ENCODE measurements at places on chromosomes 13 and 19.

DNA sequence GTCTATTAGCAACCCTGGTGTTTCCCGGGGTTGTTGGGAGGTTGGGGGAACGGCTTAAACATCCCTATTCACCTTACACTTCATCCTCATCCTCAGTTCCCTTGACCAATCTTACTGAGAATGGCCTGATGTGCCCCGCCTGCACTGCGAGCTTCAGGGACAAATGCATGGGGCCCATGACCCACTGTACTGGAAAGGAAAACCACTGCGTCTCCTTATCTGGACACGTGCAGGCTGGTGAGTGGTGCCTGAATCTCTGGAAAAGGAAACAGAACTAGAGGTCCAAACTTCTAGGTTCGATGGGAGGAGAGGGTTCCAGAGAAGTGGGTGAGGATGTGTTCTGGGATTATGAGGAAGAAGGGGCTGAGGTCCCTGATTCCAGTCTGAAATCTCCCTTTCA, 5.9 kb downstream of the PINLYP start:
- DNase-seq = no peak

DNA sequence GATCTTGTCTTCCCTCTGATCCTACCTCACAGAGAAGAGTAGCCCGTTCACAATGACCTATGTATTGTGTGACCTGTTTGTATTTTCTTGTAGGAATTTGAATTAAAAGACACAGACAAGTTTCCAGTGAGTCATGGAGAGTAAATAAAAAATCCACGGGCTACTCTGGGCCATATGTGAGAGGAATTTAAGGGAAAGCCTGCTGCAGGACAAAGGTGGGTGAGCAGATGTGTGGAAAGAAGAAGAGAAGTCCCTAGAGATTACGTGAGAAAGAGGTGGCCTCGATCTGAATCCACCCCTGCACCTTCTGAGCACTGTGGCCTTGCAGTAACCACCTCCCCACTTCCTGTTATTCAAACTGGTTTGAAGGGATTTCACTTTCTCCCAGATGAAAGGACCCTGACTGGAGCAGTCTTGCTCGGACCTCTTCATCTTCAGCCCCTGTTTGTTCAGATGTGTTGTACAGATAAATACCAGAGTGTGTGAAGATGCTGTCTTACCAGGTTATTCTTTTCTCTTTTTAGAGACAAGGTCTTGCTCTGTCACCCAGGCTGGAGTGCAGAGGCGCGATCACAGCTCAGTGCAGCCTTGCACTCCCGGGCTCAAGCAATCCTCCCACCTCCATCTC, 205.4 kb downstream of the PDS5B start:
- DNase-seq = no peak

DNA sequence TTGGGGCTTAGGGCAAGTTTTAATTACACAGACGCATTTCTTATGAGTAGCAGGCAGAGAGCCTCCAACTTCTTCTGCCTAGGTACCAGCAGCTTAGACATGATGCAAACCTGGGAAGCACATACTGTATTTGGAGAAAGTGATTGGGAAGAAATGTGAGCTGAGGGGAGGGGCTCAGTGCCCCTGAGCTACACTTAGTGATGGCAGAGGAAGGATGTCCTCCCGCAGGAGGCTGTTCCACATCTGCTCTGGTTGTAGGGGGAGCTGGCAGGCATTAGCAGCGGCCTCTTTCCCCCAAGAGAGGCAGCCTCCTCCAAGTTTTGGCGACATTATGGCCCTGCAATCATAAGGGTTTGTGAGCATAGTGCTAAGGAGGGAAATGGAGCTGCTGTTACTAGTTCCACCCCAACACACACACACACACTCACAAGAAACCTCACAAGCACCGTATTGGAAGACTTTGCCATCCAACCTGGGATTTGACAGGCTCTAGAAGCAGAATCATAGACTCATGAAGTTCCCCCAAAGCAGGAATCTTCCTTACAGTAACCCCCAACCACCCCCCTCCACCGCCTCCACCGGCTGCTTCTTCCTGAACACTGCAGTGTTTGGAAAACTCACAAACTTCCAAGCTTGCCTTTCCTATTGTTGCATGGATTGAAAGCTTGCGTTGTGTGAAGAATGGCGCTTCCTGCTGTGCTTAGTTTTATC, 3.3 kb downstream of the ALOX5AP start:
- DNase-seq = no peak

GRCh38 chr19:10520652-10521318, 3.5 kb upstream of the S1PR5 start:
- no peak for DNase-seq

DNA sequence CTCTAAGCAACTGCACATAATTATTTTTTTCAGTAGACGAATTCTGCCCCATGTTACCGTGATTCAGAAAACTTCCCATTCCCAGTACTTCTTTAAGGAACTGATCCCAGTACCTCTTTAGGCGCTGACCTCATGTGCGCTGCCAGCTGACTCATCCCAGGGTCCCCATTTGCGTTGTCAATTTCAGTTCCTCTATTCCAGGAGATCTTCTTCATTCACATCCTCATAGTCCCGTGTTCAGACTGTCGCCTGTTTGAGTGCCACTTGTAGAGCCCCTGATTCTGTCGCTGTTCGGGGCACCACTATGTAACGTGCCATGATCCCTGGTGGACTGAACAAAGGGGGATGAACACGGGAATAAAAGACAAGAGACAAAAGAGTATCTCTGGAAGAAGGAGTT, 16.4 kb downstream of the FPR3 start:
- no peak for DNase-seq

DNA sequence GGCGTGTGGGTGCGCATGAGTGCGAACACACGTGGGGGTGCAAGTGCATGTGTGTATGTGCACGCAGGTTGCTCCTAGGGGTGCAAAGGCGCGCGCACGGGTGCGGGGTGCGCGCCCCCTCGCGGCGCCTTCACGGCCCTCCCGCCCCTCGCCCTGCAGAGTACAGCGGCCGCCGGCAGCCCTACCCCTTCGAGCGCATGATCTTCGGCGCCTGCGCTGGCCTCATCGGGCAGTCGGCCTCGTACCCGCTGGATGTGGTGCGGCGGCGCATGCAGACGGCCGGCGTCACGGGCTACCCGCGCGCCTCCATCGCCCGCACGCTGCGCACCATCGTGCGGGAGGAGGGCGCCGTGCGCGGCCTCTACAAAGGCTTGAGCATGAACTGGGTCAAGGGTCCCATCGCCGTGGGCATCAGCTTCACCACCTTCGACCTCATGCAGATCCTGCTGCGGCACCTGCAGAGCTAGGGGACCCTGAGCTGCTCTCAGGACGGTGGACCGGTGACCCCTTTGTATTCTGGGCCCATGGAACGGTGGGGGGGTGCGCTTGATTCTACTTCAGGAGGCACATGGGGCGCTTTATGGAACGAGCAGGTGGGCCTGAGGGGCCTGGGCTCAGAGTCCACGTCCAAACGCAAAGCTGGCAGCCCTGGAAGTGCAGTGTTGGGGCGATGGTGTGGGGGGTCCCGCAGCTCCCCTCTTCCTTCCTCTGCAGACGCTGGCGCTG, 27.7 kb downstream of the TMEM161A start:
- DNase-seq = no peak

DNA sequence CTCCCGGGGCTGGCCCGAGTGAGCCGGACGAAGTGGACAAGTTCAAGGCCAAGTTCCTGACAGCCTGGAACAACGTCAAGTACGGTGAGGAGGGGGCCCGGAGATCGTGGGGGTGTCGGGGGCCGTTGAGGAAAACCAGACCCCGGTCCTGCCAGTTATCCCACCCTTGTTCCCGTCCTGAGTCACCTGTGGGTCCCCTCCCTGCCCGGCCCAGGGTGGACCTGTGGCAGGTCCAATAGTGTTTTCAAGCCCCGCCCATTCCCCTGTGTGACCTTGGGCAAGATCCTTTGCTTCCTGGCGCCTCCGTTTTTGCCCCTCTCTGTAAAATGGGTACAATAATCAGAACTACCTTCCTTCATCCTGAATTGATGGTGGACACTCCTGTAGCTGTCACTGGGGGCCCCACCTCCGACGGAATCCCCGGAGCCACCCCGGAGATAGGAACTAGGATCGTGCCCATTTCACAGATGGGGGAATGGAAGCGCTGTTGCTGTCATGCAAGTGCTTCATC, 593 bp downstream of the ATG4D start:
- DNase-seq = no peak

DNA sequence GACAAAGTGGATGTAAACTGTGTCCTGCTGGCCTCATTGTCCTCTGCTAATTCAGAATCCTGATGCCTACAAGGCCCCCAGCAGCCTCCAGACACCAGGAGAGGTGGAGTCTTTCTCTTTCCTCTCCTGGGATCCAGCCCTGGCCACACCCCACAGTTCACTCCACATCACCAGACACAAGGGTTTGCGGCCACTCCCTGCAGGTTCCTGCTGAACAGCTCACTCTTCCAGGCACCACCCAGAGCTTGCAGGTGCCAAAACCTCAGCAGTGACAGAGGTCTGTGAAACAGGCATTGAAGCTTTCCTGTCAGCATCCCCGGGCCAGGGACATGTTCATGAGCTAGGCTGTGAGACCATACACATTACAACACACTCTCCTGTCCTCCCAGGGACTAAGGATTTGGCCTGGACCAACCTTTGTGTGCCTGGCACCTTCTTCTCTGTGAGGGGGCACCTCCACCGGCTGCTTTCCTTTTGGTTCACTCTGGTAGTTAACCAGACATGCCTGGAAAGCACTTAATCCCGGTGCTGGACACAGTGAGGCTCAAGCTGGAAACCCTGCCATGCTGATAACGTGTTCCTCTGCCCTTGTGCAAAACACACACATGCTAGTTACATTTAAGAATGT, 11.1 kb upstream of the ATP12A start:
- no peak for DNase-seq

Measured in A172 (cell line).